ENCODE measurements at places on chromosomes 2 and 18.

GRCh38 chr2:146321175-146321574, 1523.7 kb upstream of the ACVR2A start:
- no peak for DNase-seq

- no peak for DNase-seq
These were observed 683.4 kb upstream of the FSHR start for GRCh38 chr2:49837561-49838293.

DNA sequence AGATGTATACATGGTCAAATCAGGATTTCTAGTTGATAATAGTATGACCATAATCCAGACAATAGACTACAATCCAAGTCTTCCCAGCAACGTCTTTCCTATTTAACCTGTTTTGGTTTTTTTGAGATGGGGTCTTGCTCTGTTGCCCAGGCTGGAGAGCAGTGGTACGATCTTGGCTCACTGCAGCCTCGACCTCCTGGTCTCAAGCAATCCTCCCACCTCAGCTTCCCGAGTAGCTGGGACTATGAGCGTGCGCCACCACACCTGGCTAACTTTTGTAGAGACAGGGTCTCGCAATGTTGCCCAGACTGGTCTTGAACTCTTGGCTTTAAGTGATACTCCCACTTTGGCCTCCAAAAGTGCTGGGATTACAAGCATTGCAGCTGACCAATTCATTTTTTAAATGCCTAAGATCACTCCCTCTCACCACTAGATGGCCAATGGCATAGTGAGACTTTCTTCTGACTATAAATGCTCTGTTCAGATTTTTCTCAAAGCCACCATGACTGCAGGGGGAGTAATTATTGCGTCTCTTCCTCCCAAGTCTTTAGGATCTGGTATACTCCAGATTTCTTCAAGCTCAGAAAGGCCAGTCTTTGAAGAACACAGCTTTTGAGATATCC, 47.6 kb downstream of the HNRNPLL start:
- DNase-seq: no peak

DNA sequence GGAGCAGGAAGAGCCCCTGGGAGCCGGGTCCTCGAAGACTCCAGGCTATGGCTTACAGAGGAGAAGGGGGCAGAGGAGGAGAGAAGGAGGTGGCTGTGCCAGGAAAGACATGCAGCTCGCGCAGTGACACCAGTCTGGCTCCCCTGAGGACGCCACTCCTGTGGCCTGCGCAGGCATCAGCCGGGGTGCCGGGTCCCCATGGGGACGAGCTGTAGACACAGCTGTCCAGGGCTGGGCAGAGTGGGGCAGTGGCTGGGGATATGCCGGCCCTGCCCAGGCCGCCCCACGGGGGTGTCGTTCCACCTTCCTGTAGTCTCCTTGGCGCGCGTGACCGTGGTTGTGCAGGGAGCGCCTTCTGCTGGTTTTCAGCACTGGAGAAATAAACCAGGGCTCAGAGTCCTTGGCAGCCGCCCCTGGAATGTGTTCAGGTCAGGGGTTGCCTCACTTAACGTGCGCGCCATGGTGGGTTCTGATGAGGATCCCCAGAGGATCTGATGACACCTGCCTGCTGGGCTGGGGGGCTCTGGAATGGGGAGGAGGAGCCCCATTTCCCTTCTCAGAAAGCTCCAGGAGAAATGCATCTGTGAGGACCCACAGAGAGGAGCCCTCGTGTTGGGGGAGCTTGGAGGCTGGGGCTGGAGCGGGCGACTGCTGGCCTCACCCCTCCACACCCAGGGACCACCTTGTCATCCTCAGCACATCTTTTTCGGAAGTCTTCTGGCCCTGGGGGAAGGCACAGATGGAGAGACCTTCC, 26.7 kb downstream of the RAMP1 start:
- DNase-seq: no peak

DNA sequence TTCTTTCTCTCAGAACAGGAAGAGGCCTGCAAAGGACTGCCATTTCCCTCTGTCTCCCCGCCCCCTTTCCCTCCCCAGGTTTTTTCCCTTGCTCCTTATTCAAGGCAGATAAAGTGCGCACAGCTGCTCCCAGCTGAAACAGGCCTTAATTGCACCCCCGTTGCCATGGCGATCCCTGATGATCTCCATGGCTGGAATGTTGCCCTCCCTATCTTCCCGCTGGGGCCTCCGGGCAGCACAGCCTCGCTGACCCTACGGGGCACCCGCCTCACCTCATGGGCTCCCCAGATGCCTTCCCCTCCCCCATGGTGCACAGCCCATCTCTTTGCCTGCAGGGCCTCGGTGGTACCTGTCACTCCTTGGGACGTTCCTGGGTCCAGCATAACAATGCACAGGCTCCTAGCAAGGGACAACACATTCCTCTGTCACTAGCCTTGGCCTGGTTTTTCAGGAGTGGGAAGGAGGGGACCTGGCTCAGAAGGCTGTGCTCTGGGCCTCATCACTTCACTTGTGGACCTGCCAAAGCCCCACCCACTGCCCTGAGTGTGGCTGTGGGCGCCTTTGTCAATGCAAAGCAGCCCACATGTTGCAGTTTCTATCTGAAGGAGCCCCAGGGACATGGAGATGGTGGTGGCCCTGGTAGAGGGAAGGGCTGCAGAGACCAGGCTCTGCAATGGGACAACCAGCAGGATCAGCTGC, 115.0 kb downstream of the CELF4 start:
- DNase-seq: no peak

- no peak for DNase-seq
These were observed 124.7 kb downstream of the RAPGEF4 start for GRCh38 chr2:172860336-172860707.

GRCh38 chr2:751474-751873, 74.3 kb upstream of the TMEM18 start:
- no peak for DNase-seq

- no peak for DNase-seq
These were observed 32.8 kb downstream of the MYOM1 start for GRCh38 chr18:3186678-3187658.

GRCh38 chr2:22454826-22455485, 930.0 kb upstream of the KLHL29 start:
- DNase-seq: no peak

- DNase-seq: no peak
These were observed 85.3 kb upstream of the KLHL29 start for GRCh38 chr2:23299476-23300195.

- no peak for DNase-seq
These were observed 440.7 kb downstream of the RND3 start for GRCh38 chr2:150046810-150047209.

DNA sequence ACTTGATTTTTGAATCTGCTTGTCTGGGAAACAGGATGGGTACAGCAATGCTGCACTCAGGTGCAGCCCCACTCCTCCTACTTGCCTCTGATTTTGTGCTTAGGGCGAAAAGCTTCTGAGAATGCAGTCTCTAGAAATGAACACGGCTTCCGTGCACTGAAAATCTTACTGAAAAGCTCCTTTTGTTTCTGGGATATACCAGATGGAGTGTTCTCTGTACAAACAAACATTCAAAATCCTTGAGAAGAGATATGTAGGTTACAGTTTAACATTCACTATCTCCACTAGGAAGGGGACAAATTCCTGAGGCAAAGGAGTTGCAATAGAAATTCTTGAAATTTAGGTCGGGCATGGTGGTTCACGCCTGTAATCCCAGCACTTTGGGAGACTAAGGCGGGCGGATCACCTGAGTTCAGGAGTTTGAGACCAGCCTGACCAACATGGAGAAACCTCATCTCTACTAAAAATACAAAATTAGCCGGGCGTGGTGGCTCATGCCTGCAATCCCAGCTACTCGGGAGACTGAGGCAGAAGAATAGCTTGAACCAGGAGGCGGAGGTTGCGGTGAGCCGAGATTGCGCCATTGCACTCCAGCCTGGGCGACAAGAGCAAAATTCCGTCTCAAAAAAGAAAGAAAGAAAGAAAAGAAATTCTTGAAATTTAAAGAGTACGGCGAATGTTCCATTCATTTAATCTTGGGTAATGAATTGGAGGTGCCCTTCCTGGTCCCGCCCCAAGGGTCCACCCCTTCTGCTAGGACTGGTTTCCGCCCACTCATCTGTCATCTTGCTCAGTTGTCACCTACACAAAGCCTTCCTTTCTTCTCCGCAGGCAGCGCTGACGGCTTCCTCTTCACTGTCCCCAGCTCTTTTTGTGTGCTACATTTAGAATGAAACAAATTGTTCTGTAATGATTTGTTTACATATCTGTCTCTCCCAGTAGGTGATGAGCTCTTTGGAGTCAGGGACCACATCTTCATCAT, 92.4 kb downstream of the SOCS6 start:
- no peak for DNase-seq

- DNase-seq: no peak
These were observed 30.1 kb upstream of the THOC1 start for GRCh38 chr18:297936-298335.

GRCh38 chr18:77559274-77559910, 309.7 kb downstream of the GALR1 start:
- DNase-seq: no peak

DNA sequence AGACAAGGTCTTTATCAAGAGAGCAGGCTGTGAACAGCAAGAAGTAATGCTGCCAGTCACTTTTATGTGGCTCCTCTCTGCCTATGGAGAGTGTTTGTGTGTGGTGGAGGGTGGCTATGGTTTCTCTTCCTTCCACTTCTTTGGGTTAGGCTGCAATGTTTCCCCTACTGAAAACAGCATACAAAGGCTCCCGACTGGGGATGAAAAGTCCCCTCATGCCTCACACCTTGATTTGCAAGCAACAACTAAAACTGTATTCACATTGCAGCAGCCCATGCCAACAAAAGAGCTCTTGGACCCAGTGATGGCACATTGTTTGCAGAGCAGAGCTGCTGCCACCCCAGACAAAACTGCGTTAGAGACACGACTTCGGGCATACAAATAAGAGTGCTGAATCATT, 301.6 kb downstream of the SLC8A1 start:
- DNase-seq: no peak

- peak; percentile 53 for DNase-seq
These were observed 63.3 kb upstream of the ALPP start for GRCh38 chr2:232315049-232315922.

DNA sequence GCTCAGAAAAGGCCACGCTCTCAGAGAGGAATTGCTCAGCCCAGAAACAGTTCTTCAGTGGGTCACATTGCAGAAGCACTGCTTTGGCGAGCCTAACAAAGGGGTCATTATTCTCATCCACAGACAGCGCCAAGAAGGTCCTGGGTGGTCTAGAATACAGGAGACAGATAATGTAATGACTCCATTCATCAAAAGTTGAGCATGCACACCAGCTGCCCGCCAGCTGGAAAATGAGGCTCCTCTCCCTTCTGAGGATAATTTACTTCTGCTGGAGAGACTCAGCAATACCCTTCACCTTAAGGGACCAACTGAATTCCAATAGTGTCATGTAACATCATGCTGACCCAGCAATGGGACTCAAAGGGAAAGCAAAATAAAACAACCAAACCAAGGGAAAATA, 79.9 kb downstream of the TRIB2 start:
- DNase-seq: no peak

GRCh38 chr2:161010503-161011015, 149.7 kb upstream of the TANK start:
- no peak for DNase-seq

DNA sequence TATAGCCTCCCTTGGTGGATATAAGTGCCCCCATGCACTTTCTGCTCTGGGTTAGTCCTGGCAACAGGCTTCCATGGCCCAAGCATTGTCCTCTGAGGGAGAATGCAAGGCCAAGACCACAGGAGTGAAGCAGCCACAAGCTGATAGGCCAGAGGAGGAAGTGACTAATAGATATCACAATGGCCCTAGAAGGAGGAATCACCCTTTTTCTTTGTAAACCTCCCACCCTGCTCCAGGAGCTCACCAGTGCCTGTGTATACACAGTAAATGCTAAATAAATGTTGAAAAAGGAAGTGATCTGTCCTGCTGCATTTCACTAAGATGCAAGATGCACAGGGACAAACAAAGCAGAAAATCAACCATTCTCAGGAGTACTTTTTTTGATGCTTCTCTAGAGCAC, 49.7 kb upstream of the ABCA12 start:
- no peak for DNase-seq

DNA sequence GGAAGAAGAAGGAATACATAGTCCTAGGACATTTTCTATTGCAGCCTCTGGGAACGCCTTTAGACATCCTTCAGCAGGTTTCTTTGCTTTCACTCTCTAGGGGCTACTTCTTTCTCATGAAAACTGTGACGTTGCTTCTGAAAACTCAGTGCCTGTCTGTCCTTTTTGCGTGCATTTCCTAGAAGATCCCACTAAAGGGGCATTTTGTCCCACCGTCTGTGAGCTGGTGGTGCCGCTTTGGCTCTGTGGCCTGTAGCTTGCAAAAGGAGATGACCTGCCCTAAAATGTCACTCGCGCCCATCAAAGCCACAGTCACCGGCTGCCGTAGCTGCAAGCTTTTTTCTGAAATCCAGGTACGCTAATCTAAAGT, 579 bp downstream of the STAT4 start:
- DNase-seq: no peak

DNA sequence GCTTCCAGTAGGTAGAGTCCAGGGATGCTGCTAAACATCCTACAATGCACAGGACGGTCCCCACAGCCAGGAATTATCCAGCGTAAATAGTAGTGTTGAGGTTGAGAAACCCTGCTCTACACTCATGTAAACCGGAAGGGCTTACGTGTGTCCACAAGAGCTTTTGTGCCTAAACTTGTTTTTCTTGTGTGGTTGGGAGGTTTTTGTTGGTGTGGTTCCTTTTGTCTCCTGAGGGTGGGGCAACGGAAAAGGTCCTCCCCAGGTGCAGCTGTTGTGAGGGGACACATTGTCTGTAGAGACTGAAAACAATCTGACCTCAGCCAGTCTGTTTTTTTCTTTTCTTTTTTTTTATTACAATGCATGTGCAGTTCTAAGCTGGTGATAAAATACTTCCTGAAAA, 72.7 kb upstream of the MGAT5 start:
- peak; percentile 69 for DNase-seq

DNA sequence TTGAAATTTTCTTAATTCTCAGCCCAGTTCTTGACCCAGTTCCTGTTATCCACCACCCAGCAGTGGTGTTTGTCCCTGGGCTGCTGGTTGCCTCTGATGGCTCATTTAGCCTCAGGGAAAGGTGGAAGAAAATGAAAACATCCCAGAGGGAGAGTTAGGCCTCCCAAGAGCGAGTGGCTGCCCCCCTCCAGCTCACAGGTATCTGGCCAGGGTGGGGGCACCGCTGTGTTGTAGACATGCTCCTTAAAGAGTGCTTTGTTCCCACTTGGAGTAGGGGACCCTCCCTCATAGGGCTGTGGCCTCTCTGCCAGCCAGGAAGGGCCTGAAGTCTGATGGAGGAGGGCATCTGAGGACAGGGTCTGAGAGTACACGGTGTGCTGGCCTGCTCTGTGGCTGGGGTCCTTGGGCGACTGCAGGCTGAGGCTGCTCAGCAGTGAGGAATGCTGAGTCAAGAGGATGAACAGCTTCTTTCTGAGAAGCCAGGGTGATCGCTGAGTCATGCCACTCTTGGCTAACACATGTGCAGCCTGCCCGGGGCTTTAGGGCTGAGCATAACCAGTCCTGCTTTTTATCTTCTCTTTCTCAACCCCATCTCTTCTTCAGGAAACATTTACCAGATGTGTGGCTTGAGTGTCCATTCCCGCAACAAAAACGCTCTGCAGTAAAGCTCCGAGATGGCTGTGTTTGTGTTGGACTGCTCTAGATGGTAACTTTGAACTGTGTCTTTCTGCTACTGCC, 72.3 kb downstream of the IL1R2 start:
- no peak for DNase-seq

GRCh38 chr2:29487967-29488555, 372.8 kb downstream of the CLIP4 start:
- DNase-seq: no peak

- DNase-seq: no peak
These were observed 221.7 kb downstream of the PAX3 start for GRCh38 chr2:222076973-222077690.

Measured in B cell (primary cell).